ENCODE measurements at places on chromosomes 3 and 15.

GRCh38 chr3:124824286-124824915, 62.8 kb downstream of the ITGB5 start:
- DNase-seq, result no peak

DNA sequence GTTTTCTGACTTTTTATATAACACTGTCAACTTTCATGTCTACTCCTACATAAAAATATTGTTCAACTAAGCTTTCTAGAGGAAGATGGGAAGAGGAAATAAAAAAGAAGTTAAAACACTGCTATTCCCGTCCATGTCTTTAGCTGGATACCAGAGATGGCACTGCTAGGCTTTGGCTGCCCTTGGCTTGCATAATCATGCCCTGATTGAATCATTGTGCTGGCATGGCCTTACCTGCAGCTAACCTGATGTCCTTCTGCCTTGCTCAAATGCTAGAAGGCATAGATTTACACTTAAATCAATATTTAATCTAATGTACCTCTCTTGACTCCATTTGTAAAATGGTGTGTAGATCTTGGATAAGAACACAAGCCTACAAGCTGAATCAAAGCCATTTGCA, 539.7 kb upstream of the IL12A start:
- DNase-seq, result no peak

GRCh38 chr15:52191207-52191606, at the start of gene GNB5:
Gene GNB5 (minus strand): TSS chr15:52191392. CDS start chr15:52184676, 6,716 bp downstream.
- no peak for DNase-seq

GRCh38 chr3:15585111-15585845, 16.1 kb downstream of the HACL1 start:
- no peak for DNase-seq

DNA sequence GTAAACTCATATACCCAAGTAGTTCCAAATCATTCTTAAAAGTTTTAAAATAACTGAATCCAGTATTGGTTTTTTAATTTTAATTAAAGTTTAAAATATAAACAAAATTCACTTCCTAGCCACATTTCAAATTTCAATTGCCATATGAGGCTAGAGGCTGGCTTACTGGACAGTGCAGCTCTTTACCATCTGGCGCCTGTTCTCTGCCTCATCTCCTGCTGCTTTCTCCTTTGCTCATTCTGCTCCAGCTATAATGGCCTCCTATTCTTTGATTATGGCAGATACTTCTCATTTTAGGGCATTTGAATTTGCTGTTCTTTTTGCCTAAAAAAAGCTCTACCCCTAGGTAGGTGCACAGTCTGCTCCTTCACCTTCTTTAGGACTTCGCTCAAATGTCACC, 19.1 kb downstream of the ARMC8 start:
- DNase-seq, result no peak

- DNase-seq, result no peak
Measured at GRCh38 chr3:96753124-96753523, 61.3 kb upstream of the EPHA6 start.

DNA sequence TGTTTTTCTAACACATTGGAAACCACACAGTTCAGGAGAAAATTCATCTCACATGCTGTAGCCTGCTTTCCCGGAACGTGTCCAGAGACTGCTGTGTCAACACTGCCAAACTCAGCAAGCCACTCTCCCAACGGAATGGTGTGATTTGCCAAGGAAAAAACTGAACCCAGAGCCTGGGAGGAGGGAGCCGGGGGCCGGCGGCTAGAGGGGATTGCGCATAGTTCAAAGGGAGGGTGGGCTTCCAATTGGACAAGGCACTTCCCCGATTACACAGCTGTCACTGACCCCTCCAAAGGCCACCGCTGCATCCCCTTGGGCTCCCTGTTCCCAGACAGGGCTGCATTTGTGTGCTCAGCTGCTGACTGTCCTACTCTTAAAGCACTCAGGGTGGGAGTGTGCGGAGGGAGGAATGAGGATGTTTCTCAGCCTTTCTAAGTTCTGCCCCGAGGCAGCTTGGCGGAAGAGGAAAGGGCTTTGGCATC, 256.2 kb downstream of the ZNF621 start:
- peak; percentile 92 for DNase-seq
